ENCODE measurements at places on chromosomes 11 and 22.

GRCh38 chr11:62456630-62457029, 37.8 kb downstream of the SCGB1A1 start:
- DNase-seq = no peak

- DNase-seq = no peak
Measured at GRCh38 chr11:134654161-134654915, 242.3 kb upstream of the B3GAT1 start.

DNA sequence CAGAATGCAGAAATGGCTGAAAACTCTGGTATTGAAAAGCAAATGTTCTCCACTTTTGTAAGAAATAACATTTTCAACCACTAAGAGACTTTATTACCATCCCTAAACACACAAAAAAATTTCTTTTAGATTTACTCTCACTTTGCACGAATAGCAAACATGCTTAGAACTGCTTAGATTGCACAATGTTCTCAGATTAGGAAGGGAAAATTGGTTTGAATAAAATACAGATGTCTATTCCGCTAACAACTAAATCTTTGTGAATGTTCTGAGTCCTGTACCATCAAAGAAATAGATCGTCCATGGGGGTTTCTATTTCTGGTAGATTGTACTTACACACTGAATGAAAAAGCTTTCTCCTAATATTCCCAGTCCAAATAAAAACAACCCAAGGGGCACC, 40.1 kb downstream of the BDNF start:
- DNase-seq = no peak

DNA sequence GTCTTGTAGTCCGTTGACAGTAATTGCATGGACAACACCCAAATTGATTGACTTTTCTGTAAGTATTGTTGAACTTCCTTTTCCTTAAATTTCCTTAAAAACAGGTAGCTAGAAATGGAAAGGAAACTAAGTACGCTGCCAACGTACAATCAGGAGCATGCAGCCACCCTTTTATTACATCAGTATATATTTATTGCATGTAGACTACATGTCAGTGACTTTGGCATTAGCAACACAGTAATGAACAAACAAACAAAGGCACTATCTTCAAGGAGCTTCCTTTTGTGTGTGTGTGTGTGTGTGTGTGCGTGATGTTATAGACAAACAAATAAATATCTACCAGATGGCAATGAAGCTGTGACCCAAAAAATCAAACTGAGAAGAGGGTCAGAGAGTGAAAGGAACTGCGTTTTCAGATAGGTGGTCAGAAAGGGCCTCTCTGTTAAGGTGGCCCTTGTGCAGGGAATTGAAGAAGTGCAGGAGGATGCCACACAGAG, at the start of gene OR9Q1:
OR9Q1 (plus strand) TSS at position 447 of the 497 bp plus-strand sequence. CDS start 155,564 bp downstream, outside the sequence.
- DNase-seq = no peak

DNA sequence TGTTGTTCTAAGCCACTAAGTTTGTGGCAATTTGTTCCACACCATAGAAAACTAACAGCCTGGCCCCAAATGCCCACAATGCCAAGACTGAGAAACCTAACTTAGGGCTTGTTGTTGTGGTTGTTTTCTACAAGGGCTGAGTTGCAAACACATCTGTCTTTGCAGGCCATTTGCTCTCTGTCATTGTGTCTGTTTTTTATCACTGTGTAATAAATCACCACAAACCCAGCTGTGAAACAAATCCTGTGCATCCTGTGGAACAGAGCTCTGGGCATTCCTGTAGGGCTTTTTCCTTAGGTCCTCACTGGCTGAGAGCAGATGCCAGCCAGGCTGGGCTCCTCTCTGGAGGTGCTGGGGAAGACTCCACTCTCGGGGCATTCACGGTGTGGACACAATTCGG, 15.7 kb upstream of the SYT8 start:
- DNase-seq = no peak

DNA sequence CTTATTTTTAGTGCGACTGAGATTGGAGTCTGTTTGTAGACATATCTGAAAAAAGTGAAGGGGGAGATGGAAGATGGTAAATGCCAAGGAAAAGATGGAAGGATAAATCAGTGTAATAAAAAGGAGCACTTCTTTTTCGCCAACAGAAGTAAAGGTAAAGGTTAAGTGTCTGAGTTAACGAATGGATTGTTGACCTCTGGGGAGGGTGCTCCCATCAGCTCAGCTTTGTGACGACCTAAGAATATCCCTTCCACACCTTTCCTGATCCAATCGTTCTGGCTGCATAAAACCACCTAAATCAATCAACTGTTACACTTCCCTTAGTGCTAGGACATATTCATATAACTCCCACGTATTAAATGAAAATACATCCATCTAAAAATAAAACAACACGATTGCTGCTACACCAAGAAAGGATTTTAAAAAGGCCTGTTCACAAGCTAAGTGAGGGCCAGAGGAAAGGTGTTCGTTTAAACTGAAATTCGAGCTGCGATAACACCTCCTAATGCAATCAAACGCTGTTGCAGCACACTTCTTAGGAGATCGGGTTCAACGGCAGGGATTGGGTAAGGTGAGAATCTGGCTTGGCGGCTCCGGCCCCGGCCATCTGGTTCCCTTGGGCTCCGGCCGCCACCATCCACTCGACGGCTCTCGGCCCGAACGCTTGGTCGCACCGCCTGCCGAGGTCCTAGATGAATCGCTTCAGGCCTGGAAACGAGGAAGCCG, 658 bp downstream of the C11orf71 start:
- no peak for DNase-seq

DNA sequence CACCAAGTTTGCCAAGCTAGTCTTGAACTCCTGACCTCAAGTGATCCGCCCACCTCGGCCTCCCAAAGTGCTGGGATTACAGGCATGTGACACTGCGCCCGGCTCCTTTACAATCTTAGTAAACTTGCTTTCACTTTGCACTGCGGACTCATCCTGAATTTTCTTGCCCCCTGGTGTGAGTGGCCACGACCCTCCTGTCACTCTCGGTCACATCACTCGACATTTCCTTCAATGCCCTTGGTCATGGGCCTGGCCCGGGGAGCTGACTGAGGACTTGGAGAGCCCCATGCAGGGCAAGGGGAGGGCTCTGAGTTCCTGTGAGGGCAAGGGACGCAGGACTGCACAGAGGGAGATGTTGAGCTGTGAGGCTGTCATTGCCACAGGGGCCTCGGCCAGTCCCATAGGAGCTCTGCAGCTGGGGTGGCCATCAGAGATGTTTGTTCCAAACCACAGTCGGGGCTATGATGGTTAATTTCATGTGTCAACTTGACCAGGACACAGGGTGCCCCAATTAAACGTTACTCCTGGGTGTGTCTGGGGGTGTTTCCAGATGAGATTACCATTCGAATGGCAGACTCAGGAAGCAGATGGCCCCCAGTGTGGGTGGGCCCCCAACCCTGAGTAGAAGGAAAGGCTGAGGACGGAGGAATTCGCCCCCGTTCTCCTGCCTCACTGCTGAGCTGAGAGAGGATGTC, 21.2 kb downstream of the A4GALT start:
- no peak for DNase-seq

GRCh38 chr22:41846268-41846987, 13.5 kb downstream of the SREBF2 start:
- DNase-seq = no peak

- no peak for DNase-seq
Measured at GRCh38 chr11:36729825-36730224, 131.8 kb upstream of the RAG2 start.

GRCh38 chr11:106480581-106481190, 403.2 kb downstream of the AASDHPPT start:
- no peak for DNase-seq

GRCh38 chr11:105202844-105203548, 63.4 kb upstream of the CARD18 start:
- DNase-seq = no peak

- no peak for DNase-seq
Measured at GRCh38 chr11:25163421-25163820, 666.6 kb downstream of the LUZP2 start.
